ENCODE measurements at places on chromosomes 6 and 20. TPM values are rescaled to one million over a fixed set of nuclear protein-coding genes. Genes with fewer than 3 reads are reported as not detected.

The ARMH2 gene
- not detected for polyA plus RNA-seq

The TRIM38 gene
- polyA plus RNA-seq = 11.9 TPM

The L3MBTL1 gene
- 27.8 TPM for polyA plus RNA-seq

The SEL1L2 gene
- polyA plus RNA-seq = not detected

The LPIN3 gene
- polyA plus RNA-seq = 18.5 TPM

The DEFB124 gene
- not detected for polyA plus RNA-seq

The NKAIN4 gene
- 27.2 TPM for polyA plus RNA-seq

The ESR1 gene
- 2.0 TPM for polyA plus RNA-seq

The UQCC2 gene
- 67.0 TPM for polyA plus RNA-seq

DNA sequence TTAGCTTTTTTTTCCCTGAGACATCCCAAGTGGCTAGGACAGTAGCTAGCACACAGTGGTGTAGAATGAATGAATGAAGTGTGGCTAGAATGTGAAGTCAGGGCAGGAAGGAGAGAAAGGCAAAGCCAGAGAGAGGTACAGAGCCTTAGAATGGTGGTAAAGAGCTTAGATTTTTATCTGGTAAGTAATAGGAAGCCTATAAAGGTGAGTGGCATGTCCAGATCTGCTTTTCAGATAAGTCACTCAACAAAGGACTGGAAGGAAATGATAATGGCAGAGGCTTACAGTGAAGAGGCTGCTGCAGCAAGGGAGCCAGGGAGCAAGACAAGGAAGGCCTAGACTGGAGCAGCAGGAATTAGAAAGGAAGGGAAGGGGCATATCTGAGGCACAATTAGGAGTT lies 96.0 kb upstream of the PRDM1 start:
- no peak for DNase-seq

DNA sequence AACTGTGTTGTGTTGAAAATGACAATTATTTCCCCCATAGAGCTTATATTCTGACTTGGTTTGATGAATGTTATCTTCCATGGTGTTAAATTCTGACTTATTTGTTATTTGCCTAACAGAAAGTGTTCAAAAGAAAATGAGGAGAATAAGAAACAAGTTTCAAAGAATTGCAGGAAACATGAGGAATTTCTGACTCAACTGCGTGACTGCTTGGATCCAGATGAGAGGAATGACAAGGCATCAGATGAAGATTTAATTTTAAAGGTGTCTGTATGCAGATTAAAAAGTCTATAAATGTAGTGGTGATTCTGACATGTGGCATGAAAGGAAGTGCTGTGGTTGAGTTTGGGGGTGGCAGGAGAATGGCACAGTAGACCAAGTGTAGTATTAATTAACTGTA lies 50.6 kb downstream of the CCDC170 start:
- DNase-seq = no peak

DNA sequence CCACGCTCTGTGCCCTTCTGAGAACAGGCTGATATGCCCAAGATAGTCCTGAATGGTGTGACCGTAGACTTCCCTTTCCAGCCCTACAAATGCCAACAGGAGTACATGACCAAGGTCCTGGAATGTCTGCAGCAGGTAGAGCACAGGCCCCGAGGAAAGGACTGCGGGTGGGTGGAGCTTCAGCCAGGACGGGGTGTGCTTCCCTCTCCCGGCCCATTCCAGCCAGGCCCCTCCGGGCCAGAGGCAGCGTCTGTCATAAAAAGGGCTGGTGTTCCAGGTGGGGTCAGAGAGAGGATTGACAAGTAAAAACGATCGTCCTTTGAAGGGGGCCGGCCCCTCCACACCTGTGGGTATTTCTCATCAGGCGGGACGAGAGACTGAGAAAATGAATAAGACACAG lies 1.3 kb downstream of the RTEL1 start:
- no peak for DNase-seq

- peak; percentile 69 for DNase-seq
Observed at GRCh38 chr20:47317127-47317895, 39.2 kb downstream of the ZMYND8 start.

GRCh38 chr6:87860902-87861301 lies 158.9 kb upstream of the AKIRIN2 start:
- no peak for DNase-seq

- no peak for DNase-seq
Observed at GRCh38 chr6:7721649-7722048, 4.2 kb upstream of the BMP6 start.

- DNase-seq = no peak
Observed at GRCh38 chr20:22619806-22620205, 35.4 kb upstream of the FOXA2 start.

GRCh38 chr6:46138281-46138680 lies 8.5 kb downstream of the ENPP4 start:
- DNase-seq = no peak

DNA sequence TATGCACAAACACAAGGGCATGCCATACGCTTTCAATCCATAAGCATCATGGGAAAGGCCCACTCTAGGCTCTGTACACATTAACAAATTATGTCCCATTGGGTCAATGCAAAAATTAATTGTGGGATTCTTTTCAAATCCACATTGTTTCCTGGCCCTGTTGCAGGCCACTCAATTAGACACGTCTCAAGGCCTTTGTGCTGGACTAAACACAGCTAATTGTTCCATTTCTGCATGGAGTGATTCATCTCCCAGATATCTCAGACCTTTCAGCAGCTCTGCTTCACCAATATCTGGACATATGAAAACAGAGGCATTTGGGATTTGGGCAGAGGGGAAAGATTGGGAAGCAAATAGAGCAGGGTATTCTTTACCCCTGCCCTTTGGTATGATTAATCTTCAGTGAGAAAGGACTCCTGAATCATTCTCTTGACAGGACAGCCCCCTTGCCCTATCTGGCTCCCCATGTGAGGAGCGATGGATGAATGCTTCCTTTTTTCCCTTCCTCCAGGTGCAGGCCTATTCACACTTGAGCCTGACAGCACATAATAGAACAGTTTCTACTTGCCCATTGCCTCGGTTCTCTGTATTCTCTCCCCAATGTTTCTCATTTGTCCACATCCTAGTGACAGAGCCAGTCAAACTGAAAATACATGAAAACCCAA lies 547.6 kb downstream of the HAO1 start:
- no peak for DNase-seq

- DNase-seq = no peak
Observed at GRCh38 chr6:6438286-6438685, 117.8 kb upstream of the F13A1 start.

GRCh38 chr20:22824077-22824476 lies 211.0 kb upstream of the SSTR4 start:
- no peak for DNase-seq

DNA sequence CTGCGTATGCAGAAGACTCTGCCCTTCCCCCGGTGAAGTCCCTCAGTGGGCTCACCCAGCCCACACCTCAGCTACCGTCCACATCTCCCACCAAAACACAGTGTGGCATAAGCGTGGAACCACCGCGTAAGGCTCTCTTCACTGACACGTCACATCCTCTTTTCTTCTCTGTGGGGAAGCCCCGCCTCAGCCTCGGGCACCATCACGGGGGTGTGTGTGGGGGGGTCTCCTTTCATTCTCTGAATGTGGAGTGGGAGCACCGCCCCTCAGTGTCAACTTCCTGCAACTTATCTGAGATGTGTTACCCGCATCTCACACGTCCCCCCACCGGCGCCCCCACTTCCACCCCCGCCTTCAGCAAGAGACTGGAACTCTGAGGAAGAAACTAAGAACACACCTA lies 388.4 kb upstream of the JARID2 start:
- no peak for DNase-seq

DNA sequence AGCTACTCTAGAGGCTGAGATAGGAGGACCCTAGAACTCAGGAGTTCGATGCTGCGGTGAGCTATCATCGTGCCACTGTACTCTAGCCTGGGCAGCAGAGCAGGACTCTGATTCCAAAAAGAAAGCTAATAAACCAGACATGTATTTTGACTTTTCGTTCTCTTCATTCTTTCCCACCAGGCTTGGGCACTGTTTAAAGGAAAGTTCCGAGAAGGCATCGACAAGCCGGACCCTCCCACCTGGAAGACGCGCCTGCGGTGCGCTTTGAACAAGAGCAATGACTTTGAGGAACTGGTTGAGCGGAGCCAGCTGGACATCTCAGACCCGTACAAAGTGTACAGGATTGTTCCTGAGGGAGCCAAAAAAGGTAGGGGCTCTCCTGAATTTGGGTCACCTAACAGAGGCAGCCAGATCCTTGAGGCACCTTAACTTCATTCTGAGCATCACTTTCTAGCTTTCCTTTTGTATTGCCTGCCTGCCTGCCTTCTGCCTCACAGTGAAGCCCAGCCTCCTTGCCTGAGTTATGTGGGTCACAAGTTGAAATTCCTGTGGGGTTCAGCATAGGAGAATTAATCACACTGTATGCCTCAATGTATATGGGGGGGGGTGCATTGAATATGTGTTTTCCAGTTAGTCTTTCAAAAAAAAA lies 3.2 kb downstream of the IRF4 start:
- no peak for DNase-seq

GRCh38 chr20:46712056-46712636 lies 2.7 kb downstream of the SLC2A10 start:
- DNase-seq = no peak

DNA sequence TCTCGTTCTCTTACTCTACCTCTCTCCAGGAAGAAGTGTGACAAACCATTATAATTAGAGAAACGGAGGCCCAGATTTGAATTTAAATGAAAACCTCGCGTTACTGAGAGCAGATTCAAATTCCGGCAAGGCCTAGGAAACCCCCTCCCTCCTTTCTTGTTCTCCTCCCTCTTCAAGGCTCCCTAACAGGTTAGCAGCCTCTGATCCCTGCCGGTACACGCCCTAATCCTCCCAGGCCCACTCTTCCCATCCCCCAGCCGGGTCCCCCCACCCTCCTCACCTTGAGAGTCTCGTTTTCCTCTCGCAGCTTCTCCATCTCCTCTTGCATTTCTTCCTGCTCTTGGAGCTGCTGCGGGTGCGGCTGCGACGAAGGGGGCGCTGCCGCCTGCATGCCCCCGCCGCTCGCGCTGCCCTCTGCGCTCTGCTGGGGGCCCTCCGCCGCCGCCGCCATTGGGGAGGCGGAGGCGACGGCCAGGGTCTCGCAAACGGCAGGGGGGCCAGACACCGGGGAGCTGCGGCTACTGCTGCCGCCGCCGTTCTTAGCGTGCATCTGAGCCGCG lies 3.8 kb downstream of the MTCL3 start:
- DNase-seq = no peak

DNA sequence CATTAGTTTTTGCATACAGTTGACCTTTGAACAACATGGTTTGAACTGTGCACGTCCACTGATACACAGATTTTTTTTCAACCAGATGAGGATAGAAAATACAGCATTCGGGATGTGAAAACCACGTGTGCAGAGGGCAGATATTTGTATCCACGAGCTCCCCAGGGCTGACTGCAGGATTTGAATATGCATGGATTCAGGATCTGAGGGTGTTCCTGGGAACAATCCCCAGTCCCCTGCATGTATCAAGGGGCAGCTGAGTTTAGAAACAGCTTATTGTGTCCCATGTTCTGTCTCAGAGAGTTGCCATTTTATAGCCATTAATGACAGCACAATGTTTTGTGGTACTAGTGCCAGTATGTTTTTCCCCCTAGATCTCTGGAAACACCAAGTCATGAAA lies 53.6 kb downstream of the CD164 start:
- DNase-seq = no peak

DNA sequence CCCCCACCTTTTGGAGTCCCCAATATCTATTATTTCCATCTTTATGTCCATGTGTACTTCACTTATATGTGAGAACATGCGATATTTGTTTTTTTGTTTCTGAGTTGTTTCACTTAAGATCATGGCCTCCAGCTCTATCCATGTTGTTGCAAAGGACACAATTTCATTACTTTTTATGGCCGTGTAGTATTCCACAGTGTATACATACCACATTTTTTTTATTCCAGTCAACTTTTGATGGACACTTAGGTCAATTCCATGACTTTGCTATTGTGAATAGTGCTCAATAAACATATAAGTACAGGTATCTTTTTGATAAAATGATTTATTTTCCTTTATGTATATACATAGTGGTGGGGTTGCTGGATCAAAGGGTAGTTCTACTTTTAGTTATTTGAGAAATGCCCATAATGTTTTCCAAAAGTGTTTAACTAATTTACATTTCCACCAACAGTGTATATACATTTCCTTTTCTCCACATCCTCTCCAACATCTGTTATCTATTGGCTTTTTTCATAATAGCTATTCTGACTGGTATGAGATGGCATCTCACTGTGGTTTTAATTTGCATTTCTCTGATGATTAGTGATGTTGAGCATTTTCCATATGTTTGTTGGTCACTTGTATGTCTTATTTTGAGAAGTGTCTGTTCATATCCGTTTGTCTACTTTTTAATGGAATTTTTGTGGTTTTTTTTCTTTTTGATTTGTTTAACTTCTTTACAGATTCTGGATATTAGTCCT lies 34.0 kb upstream of the COL10A1 start:
- no peak for DNase-seq

DNA sequence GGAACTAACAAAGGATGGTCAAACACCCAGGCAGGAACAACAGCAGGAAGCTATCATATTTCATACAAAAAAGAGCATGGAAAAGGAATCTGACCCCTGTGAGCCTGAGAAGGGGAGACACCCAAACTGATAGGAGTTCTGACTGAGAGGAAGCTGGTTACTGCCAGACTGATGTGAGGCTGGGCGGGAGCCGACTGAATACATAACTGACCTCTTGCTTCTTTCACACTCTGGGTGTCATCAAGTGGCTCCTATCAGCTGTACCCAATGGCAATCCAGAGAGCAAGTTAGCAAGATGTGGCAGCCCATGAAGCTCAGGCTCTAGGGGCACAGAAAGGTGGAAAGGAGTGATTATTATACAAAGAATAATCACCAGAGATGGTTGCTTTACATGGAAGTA lies 795.1 kb upstream of the HS3ST5 start:
- no peak for DNase-seq

- no peak for DNase-seq
Observed at GRCh38 chr6:18360188-18360587, 27.0 kb upstream of the RNF144B start.

- DNase-seq = no peak
Observed at GRCh38 chr6:53251033-53251672, 97.6 kb downstream of the ELOVL5 start.

- DNase-seq = no peak
Observed at GRCh38 chr20:4029505-4030467, 14.4 kb upstream of the RNF24 start.

DNA sequence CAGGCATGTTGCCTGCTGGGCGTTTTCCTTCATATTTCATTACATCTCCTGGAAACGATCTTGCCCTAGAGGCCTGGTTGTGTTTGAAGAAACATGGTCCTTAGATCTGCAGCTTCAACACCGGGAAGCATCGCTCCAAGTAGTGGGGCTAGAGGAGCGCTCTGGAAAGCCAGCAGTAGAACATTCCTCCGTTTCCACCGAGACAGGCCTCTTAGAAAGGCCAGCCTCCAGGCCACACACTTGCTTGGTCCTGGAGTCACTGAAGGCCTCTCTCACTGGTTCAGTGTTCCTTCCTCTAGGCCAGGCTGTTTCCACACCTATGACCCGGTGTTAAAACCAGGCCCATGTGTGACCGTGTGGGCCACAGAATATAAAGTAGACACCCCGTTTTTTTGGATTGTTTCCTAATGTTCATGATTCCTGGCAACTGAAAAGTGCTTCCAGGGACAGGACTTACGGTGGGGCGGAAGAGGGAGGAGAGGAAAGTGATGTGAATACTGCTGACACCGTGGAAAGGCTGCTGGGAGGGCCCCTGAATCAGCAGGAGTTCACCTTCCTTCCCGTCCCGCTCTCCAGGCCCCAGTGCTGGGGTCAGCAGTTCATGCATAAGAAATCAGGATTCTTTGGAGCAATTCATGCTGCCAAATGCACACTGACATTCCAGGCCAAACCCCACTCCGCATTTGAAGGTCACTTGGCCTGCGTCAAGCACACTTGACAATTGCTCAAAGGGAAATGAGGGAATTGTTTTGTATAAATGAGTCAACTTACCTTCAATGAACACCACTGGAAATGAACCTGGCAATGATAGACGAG lies 83.8 kb downstream of the IYD start:
- DNase-seq = peak; percentile 46
